Mesenteric fat pad (tissue), 1 donor: ENCODE measurements at places on chromosomes 5 and 9. TPM values are rescaled to one million over a fixed set of nuclear protein-coding genes. Genes with fewer than 3 reads are reported as not detected.

The HRH2 gene
- 12.5 TPM for total RNA-seq

The IL3 gene
- not detected for total RNA-seq

The FOXE1 gene
- not detected for total RNA-seq

The LYRM7 gene
- total RNA-seq, result 7.7 TPM

The SOX30 gene
- not detected for total RNA-seq

The OCLN gene
- 1.3 TPM for total RNA-seq

The TIFAB gene
- total RNA-seq, result not detected

The MEIKIN gene
- total RNA-seq, result 1.0 TPM

The DDX4 gene
- total RNA-seq, result not detected

The ZNF462 gene
- total RNA-seq, result 45.2 TPM

DNA sequence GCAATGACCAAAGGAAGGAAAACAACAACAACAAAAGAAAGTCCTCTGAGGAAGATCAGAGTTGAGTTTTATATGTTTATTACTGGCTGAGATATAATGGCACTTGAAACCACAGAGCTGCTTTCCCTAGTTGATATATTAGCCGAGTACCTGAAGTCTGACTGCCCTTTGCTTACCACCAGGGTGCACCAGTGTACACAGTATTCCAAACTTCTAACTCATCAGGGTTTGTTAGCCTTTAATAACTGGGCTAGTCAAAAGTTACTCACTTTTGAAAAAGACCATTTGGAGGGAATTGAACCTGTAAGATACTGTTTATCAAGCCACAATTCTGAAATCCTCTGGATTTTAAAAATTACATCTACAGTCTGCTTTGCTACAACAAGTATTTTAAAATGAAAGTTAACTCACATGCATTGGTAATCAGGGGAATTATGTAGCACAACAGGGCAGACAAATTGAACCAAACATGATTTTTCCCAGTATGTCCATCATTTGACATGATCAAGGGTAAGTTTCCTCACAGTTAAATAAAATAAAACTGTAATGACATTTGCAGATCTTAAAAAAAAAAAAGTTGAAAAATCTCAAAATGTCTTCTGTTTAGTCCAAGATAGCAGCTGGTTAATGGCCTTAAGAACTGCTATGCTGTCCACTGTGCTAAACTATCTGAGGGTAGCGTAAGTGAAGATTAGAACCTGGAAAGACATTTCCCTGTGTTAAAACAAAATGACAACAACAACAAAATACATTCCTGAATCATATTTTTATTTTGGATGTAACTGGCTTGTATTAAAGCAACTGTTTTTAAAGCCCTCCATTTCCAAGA is 57.3 kb upstream of the C6 start:
- no peak for DNase-seq

DNA sequence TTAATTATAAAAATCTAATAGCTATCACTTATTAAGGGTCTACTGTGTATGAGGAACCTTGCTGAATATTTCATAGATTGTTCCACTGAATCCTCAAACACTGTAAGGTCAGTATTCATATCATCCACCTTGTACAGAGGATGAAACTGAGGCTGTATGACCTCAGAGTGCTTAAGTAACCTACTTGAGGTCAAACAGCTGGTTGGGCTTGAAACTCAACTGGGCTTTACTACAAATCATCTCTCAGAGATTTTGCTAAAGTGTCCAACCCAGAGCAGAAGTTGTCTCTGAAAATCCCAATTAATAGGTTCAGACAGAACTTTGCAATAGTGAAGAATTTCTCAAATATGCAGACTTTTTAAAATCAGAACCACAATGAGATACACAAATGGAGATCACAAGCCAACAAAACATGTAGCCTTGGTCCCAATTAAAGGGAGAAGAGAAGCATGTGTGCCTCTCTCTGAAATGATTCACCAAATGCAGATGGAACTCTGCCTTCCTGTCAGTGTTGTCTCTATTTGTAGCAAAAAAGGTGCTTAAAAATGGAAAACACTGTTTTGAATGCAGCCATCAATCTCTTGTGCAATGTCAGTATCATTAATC is 131.4 kb downstream of the FAM114A2 start:
- no peak for DNase-seq

GRCh38 chr5:95857185-95857945 is 34.8 kb upstream of the GLRX start:
- DNase-seq, result no peak

GRCh38 chr5:117102591-117102990 is 528.0 kb upstream of the SEMA6A start:
- DNase-seq, result no peak

DNA sequence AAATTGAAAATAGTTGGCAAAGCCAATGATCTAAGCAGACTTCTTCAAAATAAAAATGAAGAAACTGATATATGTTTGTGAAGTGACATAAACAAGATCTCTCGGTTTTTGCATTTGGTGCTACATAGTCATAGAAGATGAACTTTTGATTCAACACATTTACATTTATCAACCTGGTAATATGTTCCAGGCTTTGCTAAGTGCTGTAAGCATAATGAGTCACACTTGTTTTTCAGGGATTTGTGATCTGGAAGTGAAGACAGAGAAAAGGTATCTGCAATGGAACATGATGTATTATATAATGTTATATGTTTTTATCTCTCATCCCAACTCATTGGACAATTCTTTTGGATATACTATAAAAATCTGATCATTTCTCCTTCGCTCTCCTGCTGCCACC is 801.4 kb downstream of the BRINP1 start:
- no peak for DNase-seq

DNA sequence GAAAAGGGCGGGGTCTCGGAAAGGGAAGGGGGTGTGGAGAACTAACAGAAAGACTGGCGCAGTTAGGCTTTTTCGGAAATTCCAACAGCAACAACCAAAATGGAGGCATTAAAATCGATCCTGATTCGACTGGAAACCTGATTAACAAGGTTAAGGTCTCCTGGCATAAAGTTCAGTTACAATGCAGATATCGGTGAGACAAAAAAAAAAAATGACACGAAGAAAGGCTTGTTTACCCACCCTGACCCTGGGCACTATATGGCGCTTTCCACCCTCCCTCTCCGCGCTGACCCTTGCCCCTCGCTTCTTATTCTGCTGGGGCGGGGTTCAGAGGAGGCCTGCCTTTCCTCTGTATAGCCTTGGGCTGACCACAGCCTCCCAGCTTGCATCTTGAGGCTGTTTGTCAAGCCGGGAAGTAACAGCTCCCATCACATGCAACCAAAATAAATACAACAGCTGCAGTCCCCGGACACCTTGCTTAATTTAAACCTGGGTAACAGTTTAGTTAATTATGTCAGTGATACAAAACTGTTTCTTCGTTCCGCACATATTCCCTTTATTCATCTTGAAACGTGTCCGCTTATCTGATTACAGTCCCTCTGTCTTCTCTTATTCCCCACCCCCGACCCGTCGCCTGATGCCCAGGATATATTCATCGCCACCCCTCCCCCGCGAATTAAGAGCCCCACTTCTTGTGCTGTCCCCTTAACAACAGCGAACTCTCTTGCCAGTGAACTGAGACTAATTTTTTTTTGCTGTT is 795 bp upstream of the PJA2 start:
- no peak for DNase-seq

GRCh38 chr5:167965710-167966109 is 325.7 kb upstream of the WWC1 start:
- no peak for DNase-seq

GRCh38 chr5:179336126-179336870 is 9.0 kb downstream of the ADAMTS2 start:
- no peak for DNase-seq

- no peak for DNase-seq
Measured at GRCh38 chr9:134026581-134026980, 1.3 kb downstream of the BRD3OS start.

- DNase-seq, result no peak
Measured at GRCh38 chr9:36207016-36207415, 16.3 kb downstream of the CLTA start.

DNA sequence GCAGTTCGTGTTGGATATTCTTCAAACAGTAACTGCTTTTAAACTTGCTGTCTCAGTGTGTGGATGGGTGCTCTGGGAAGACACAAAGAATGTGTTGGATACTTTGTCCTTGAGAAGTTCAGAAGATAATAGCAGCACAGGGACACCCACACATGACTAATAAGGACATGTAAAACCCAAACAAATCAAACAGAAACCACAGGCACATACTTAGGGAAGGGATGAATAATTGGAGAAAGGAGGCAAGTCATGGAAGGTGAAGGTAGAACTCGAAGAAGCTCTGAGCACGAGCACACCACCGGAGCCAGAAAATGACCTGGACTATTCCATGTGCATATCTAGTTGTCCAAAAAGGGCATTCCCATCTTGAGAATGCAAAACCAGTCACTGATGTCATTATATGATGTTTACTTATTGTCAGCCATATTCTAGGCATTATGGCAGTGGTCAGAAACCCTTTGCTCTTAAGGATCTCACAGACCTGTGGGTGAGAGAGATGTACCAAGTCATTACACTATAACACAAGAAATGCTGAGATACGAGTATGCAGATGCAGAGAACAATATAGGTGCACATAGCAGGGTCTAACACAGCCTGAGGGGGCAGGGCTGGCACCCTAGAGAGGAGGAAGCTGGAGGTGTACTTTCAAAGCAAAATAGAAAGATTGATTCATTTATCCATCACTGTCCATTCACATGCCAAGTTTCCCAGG is 152.9 kb downstream of the PIK3R1 start:
- DNase-seq, result no peak

- DNase-seq, result no peak
Measured at GRCh38 chr5:75961818-75962217, 121.4 kb upstream of the SV2C start.

DNA sequence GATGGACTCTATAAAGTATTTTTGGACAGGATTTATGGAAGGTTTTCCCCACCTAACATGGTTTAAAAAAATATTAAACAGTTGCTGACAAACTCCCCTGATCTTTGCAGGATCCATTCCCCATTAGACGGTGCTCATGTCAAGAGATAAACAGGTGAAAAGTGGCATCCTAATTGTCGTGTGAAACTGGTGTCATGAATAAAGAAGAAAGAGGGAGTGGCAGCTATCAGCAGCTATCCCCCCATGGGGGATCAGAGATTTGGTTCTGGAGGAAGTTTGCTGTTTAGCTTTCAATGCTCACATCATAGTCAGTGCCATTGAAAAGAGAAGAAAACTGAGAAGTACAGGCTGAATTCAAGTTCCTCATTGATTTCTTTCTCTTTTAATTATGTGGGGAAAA is 329.3 kb upstream of the BRINP1 start:
- DNase-seq, result no peak

DNA sequence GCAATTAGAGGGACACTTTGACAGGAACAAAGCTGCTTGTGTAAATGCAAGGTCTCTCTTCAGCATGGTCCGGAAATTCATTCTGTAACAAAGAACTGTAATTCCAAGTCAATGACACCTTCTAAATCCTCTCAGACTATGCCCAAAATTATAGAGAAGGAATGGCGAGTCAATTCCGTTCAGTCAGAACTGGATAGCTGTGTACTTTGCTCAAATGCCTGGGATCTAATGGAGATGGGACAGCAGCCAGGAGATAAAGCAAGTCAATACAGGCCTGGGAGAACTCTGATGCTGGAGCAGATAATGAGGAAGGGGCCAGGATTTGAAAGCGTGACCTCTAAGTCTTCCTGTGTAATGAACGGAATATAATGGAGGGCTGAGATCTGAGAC is 96.4 kb upstream of the SPRY4 start:
- no peak for DNase-seq

DNA sequence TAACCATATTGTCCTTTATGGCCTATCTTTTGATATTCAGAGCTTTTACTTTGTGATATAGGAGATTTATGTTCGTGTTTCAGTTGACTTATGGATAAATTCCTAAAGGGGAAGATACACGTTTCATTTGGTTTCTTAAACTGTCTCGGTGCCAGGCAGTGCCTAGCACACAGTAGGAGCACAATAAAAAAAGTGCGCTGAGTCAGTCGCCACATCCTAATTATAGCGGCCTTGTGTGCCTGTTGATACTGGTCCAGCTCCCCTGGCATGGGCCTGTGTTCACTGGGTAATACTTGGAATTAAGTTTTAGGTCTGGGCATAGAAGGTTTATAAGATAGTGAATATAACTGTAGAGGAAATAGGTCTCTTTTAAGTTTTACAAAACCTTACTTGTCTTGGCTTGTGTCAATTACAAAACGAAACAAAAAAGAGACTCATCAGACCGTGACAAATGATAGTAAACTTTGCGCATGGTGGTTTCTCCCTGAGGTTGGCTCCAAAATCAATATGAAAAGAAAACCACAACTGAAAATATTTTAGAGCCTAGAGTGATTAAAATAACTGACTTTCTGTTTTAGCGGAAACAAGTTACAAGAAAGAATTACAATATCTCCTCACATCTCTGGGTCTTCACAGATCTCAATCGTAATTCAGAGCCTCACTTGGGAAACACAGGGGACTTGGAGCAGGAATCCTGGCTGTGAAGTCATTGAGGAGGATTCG is 84.8 kb downstream of the MVB12B start:
- DNase-seq, result no peak

GRCh38 chr9:72614067-72614466 is 92.7 kb downstream of the TMC1 start:
- DNase-seq, result no peak

GRCh38 chr9:92964607-92965060 is 17.3 kb downstream of the FGD3 start:
- DNase-seq, result peak; percentile 81

DNA sequence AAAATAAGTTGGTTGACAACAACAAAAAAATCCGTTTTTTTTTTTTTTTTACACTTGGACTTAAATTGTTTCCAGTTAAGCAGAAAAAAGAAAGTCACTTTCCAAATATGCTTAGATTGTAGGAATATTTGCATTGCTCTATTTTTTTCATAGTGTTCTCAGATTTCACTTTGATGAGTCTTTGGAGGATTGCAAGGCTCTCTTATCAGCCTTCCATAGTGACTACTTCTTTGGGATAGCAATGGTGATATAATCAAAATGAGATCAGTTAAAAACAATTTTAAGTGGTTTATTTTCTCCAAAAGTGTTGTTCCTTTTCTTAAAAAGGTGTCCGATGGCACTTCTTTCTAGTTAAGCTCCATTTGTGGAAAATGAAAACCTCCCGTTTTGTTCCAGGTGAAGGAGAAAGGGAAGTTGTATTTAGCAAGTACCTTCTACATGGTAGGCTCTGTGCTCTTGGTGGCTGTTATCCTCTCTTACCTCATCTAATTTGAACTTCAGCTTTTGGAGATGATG is 3.9 kb downstream of the RASGRF2 start:
- no peak for DNase-seq

DNA sequence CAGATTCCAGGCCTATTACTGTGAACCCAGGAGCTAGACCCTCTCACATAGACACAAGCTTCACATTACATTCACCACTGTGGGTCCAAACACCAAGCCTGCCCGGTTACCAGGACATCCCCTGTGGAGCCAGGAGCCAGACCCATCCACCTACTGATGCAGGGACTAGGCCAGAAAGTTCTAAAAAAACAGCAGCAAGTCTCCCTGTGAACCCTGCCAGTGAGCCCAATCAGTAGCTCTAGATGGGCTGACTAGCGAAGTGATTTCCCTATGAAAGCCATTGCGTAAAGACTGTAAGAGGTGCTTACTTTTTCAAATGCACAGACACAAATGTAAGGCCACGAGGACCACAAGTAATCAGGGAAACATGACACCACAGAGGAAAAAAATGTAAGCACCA is 352.3 kb downstream of the TMEM161B start:
- DNase-seq, result no peak

- no peak for DNase-seq
Measured at GRCh38 chr5:116395631-116396203, 178.9 kb downstream of the SEMA6A start.

- DNase-seq, result peak; percentile 93
Measured at GRCh38 chr5:172412724-172413286, 41.5 kb downstream of the SH3PXD2B start.

- no peak for DNase-seq
Measured at GRCh38 chr5:160152287-160152686, 33.0 kb upstream of the PWWP2A start.
